ENCODE measurements at places on chromosomes 7 and 10.

GRCh38 chr10:33321516-33321915 lies 13.0 kb downstream of the NRP1 start:
- DNase-seq, result no peak

GRCh38 chr10:47027108-47027783 lies 116.0 kb downstream of the PTPN20 start:
- no peak for DNase-seq

DNA sequence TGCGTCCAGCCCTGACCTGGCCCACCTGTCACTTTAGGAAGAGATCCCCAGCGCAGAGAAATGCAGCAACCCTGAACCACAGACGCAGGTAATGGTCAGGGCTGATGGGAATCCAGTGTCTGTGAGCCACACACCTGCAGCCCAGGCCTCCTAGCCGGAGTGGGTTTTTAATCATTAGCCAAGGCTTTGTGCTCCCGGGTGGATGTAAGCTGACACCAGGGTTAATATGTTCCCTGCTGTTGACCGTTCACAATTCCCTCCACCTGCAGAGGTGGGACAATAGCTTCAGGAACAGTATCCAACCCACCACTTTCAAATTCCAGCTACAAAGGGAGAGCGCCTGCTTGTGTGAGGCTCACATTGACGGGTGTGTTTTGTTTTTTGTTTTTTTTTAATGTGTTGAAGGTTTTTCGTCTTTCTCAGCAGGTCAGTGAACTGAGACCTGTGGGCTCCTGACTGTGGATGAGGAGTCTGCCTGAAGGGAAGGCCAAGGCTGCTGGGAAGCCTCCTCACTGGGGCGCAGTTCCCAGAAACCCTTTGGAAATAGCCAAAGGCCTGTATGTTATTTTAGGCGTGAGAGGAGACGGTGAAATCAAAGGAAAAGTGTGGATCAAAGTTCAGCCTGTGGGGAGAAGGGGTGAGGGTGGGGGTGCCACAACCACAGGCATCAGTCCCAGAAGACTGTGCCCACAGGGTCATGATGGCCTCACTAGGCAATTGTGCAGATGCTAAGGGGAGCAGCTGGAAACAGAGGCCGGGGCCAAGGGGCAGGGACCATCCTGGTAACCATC lies 111.1 kb downstream of the TNS3 start:
- no peak for DNase-seq

DNA sequence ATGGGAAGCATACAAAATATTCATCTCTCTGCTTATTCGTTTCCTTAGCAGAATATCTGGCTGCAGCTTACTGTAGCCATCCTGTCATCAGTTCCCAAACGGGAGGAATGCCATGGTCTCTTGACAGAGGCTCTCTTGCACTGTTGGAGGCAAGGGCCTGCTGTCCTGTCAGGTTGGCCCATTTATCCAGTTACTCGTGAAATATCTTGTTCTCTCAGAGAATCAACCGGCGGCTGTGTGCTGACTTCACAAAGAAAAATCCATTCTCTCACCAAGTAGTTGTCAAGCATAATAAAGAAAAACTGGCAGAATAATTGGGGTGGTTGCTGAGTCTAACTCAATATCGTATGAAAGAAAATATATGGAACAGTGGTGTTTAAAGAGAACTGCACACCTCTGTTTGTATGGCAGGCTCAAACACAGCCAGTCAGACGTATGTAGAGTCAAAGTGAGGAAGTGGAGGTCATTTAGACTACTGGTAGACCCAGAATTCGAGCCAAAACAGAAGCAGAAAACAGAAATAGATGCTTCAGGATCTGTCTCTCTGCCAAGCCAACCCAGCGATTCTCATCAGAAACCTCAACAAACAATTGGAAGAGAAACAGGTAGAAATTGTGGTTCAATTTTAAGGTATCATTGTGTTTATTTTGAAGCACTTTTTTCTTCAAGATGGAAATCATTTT lies 349.2 kb upstream of the PRKCQ start:
- no peak for DNase-seq

DNA sequence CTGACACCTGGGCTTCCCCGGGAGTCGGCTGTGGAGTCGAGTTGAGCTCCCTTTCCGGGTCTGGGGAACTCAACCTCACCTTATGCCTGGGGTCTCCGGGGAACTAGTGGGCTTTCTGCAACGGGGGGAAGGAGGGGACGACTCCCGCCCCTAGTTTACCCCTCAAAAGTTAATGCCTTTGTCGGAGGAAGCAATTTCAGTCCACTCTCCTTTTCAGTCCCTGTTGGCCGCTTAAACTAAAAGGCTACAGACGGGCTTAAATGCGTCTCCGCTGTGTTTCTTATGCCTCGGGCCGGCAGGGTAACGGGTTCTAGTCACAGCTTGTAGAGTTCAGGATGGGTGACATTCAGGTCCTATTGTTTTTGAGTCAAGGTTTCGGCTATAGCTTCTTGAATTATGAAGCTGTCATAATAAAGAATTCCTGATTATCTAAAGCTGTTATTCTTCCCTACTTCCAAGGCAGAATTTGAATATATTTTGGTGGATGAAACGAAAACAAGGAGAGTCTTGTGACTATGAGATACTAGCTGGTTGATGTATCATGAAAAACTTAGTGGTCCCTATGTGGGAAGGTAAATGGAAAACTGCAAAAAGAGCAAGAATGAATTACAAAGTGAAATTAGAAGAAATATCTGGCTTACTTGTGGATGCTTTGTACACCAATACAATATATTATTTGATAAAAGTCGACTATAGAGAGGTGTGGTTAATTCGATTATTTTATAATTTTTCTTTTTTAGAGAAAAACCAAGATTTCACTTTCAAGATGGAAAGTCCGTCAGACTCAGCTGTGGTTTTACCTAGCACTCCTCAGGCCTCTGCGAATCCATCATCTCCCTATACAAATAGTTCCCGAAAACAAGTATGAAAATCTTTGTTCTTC lies 495 bp downstream of the SFR1 start:
- peak; percentile 54 for DNase-seq

GRCh38 chr7:22561321-22561811 lies 61.4 kb upstream of the STEAP1B start:
- DNase-seq, result no peak

- no peak for DNase-seq
These were observed 70.6 kb downstream of the LHPP start for GRCh38 chr10:124532106-124532641.

- no peak for DNase-seq
These were observed 175.4 kb upstream of the AHR start for GRCh38 chr7:17123020-17123419.

DNA sequence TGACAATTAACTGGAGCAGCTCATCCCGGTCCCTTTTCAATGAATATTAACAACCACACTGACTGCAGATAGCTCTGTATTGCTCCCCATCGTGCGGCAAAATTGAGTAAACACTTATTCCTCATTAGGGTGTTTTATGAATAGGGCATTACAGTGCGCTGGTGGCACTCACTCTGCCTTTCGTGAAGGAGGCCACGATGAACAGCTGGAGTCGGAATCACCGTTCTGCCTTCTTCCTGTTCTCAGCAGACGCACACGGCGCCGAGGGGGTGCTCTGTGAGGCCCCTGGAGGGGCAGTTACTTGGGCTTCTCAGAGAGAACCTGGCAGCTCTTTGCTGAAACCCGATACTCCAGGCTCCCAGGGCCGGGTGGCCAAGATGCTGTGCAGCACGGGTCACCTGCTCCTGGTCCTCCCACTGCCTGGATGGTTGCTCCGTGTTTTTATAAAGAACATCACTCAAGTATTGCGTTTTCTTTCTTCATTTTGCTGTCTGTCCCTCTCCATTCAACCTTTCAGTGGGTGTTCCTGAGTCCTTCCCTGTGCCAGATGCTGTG lies 241.9 kb downstream of the GLRX3 start:
- no peak for DNase-seq

DNA sequence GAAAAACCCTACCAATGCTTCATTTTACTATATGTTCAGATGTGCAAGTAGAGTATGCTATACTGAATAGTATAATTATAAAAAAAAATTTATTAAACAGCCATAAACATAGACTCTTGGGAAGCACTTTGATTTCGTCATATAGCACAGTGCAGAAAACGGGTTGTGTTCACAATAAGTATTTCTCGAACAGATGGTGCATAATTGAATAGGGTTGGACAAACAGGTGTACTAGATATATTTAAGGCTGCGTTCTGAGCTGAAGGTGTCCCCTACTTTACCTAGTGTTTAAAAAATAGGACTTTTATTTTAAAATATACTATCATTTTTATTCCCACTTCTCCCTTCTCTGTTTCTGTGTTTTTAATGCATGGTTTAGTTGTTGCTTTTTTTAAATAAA lies 841.5 kb downstream of the ANKRD7 start:
- DNase-seq, result no peak

GRCh38 chr7:100091411-100092181 lies 2.8 kb downstream of the COPS6 start:
- DNase-seq, result peak; percentile 88

DNA sequence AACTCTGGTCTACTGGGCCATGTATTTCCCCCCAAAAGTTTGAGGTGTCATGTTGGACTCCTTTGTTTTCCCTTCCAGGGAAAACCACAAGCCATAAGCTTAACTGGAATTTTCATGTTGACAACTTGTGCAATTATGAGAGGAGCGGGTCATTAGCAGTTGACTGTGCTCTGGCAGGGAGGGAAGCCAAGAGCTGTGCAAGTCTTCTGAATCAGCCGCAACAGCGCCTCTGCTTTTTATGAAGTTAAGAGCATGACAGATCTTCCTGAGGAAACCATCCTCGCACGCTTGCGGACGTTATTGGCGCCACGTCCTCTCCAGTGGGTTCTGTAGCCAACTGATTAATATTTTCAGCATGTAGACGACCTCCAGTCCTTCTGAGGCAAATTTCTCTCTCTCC lies 148.7 kb upstream of the MKI67 start:
- no peak for DNase-seq

DNA sequence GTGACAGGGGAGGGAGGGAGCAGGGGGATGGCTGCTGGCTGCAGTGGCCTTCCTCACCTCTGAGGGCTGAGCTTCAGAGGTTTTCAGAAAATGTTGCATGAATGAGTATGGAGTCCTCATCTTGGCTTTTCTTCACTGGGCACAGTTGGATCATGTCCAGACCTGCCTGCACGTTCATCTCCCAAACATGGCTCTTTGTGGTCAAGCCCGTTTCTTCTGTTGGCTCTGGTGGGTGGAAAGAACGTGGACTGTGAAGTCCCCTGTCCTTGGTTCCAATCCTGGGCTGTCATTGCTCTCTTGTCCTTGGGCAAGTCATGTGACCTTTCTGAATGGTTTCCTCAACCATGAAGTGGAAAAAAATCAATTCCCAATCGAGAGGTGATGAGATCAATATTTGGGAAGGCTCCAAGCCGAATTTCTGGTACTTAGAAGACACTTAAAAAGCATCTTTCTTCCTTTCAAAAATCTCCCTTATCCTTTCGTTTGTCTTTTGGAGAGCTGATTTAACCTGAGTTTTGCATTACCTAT lies 34.5 kb downstream of the TSPAN14 start:
- no peak for DNase-seq

DNA sequence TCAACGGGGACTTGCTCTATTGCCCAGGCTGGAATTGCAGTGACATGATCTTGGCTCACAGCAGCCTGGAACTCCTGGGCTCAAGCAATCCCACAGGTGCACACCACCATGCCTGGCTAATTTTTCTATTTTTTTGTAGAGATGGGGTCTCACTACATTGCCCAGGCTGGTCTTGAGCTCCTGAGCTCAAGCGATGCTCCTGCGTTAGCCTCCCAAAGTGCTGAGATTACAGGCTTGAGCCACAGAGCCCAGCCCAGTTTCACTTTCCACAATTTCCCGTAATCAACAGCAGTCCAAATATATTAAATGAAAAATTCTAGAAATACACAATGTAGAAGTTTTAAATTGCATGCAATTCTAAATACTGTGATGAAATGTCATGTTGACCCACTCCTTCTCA lies 24.0 kb downstream of the SEPTIN14 start:
- no peak for DNase-seq

- DNase-seq, result no peak
These were observed 60.9 kb downstream of the SLC16A9 start for GRCh38 chr10:59648711-59649201.

GRCh38 chr10:3172446-3173170 lies at the start of gene PITRM1:
Gene PITRM1 (minus strand): TSS chr10:3172782. CDS start chr10:3172772, 10 bp downstream.
- peak; percentile 100 for DNase-seq

- no peak for DNase-seq
These were observed 577 bp upstream of the DDX21 start for GRCh38 chr10:68955355-68955831.

GRCh38 chr10:27819781-27820531 lies 74.3 kb upstream of the MKX start:
- DNase-seq, result peak; percentile 35

DNA sequence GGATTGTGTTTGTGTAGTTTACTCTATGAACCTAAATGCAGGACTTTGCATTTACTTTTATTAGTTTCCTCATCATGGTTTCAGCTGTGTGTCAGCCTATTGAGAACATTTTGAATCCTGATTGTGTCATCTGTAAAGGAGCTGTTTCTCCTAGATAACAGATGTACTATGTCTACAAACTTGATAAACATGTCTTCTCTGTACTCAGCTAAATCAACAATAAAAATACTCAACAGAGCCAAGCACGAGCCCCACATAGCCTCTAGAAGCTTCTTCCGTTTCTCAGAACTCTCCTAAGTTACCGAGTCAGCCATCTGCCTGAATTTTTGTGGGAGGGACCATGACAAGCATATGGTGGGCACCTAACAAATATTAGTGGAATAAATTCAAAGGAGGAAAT lies 234.7 kb downstream of the SKAP2 start:
- no peak for DNase-seq

DNA sequence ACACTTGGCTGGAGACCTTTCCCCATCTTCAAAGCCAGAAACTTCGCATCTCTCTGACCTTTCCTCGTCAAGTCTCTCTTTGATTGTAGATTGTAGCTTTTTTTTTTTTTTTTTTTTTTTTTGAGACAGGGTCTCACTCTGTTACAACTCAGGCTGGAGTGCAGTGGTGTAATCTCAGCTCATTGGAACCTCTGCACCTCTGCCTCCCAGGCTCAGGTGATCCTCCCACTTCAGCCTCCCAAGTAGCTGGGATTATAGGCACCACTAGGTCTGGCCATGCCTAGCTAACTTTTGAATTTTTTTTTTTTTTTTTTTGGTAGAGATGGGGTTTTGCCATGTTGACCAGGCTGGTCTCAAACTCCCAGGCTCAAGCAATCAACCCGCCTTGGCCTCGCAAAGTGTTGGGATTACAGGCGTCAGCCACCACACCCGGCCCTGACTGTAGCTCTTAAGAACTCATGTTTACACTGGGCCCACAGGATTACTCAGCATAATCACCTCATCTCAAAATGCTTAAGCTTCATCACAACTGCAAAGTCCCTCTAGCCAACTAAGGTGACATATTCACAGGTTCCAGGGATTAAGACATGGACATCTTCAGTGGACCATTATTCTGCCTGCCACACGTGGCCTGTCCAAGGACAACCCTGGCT lies 11.7 kb downstream of the POLL start:
- no peak for DNase-seq

DNA sequence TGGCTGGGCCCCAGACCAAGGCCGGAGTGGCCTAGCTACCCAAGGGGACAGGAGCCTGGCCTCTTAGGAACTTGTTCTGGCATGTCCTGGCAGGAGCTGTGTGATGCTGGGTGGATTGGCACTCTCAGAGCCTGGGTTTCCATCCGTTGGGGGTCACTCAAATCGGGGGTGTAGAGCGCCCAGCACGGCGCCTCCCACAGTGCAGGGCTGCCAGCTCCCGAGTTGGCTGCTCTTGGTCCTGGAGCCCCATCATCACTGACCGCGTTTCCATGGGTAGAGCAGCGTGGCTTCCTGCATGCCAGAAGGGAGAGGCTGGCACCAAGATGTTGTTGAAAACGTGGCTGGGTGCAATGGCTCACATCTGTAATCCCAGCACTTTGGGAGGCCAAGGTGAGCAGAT lies 70.3 kb downstream of the UNCX start:
- no peak for DNase-seq

Data from RKO (cell line).